ENCODE measurements at places on chromosomes 4 and X. TPM values are rescaled to one million over a fixed set of nuclear protein-coding genes. Genes with fewer than 3 reads are reported as not detected.

DNA sequence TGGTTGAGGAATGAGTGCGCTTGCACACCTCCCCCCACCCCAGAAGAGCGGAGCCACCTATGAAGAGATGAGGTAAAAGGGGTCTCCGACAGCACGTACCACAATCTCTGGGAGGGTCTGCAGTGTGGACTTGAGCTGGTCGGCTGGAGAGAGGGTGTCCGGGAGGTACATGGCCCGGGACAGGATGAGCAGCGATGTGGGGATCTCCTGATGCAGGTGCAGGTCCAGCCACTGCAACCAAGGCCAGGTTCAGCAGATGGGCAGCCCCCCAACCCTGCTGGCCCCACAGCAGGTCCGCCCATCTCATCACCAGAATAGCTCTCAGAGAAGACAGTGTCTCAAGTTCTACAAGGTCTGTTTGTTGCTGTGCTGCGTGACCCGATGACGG lies 30.4 kb downstream of the FGFR3 start:
- DNase-seq, result no peak

The IBSP gene
- total RNA-seq, result not detected

DNA sequence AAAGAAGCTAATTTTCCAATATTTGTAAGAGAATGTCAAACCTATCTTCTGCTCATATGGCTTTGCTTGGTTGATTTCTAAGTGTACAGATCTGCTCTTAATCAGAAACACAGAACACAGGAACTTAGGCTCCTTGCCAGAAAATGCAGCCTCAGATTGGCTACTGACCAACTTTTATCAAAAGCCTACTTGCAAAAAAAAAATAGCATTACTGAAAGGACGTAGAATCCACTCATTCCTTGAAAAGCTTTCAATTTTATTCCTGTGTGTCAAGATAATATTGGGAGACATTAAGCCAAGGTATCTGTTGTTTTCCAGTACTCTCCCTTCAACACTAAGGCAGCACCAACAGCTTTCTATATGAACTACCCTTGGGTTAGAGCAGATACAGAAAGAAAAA lies 127.6 kb upstream of the INTU start:
- DNase-seq, result no peak

GRCh38 chr4:153156263-153156662 lies 48.0 kb upstream of the TRIM2 start:
- peak; percentile 50 for DNase-seq

- peak; percentile 72 for DNase-seq
Measured at GRCh38 chr4:7192252-7193029, at the start of gene SORCS2. TSS of gene SORCS2 (plus strand) at chr4:7192538.

- DNase-seq, result no peak
Measured at GRCh38 chr4:73034896-73035295, 34.6 kb downstream of the COX18 start.

- no peak for DNase-seq
Measured at GRCh38 chr4:102809190-102809589, 18.2 kb downstream of the UBE2D3 start.

The CACNA1F gene
- 2.7 TPM for total RNA-seq

- no peak for DNase-seq
Measured at GRCh38 chrX:126670258-126670657, 117.6 kb upstream of the DCAF12L1 start.

DNA sequence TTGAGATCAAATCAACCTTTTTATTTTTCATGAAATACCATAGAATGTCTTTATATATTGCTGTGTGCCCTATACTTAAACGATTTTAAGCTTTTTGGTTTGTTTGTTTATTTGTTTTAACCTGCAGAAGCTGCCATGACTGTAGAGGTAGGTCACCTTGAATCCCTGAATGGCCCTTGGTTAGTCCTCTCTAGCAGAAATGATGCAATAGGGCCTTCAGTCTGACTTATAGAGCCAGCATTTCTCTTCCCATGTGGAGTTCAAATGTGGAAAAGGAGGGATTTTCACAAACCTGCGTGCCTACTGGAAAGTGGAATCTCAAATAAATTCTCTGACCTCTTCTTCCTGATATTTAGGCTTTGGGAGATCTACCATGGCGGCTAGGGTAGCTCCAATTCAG lies 327.9 kb downstream of the MAPK10 start:
- no peak for DNase-seq

DNA sequence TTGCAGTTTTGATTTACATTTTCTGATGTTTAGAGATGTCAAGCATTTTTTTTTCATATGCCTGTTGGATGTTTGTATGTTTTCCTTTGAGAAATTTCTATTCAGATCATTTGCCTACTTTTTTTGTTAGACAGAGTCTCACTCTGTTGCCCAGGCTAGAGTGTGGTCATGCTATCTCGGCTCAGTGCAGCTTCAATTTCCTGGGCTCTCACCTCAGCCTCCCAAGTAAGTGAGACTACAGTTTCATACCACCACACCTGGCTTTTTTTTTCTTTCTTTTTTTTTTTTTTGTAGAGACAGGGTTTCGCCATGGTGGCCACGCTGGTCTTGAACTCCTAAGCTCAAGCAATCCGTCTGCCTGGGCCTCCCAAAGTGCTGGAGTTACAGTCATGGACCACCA lies 291.7 kb downstream of the SLITRK2 start:
- no peak for DNase-seq

GRCh38 chrX:46582325-46582724 lies 8.8 kb downstream of the CHST7 start:
- no peak for DNase-seq

The EPGN gene
- total RNA-seq, result not detected

- DNase-seq, result no peak
Measured at GRCh38 chrX:1421433-1422134, 29.7 kb upstream of the SLC25A6 start.

DNA sequence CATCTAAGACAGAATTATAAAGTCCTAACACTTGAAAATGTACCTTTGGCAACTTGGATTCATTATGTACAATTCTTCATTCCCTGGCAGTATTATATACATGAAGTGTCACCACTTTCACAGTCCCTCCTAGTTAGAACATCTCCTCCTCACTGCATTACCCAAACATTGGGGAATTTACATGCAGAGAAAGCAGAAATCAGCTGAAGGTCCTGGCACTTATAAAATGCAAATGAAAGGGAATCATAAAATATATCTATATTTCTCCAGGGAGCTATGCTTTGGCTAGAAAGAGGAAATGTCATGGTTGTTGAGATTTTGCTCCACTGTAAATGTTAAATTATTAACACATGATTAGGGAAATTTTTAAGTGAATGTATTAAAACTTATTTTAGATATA lies 835.6 kb upstream of the SLIT2 start:
- DNase-seq, result no peak

- DNase-seq, result no peak
Measured at GRCh38 chr4:77375866-77376607, 219.0 kb downstream of the CCNG2 start.

- DNase-seq, result no peak
Measured at GRCh38 chr4:31655328-31655727, 935.2 kb downstream of the PCDH7 start.

DNA sequence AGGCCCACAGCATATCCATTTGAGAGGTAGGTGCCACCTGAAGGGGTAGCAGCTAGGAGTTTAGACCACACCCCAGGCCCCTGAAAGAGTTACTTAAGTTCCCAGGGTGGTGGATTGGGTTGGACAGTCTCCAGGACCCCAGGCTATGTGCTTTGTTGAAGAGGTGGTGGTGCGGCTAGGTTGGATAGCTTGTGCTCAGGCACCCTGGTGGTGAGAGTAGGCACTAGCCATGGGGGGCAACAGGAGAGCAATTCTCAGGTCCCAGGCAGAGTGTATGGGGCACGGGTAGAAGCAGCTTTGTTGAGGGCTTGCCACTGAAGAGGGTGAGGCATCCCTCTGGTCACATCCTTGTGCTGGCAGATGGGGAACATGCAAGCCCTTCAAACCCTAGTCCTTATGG lies 5.6 kb downstream of the PF4 start:
- DNase-seq, result no peak

The CXCL6 gene
- total RNA-seq, result 3.8 TPM

The GAGE12G gene
- not detected for total RNA-seq

DNA sequence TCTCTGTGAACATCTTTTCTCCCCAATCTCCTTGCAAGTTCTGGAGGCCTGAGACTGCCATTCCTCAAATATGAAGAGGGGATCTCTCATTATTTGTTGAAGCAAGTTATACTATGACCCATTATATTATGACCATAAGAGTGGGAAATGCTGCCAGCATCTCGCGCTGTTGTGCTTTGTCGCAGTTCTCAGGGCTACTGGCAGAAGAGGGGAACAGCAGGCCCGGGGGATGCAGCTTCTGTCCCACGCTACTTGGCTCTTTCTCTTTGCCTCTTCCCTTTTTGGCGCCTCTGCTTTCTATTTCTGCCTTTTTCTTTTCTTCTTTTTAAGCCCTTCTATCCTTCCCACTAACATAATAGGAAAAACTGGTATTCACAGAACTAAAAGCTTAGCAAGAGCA lies 64.2 kb downstream of the GEMIN8 start:
- DNase-seq, result peak; percentile 10

- DNase-seq, result no peak
Measured at GRCh38 chr4:166140951-166141350, 267.9 kb downstream of the TLL1 start.

The HSD17B10 gene
- total RNA-seq, result 106 TPM

The CXCR3 gene
- total RNA-seq, result not detected

GRCh38 chrX:129614481-129615255 lies 40.1 kb downstream of the APLN start:
- DNase-seq, result no peak

DNA sequence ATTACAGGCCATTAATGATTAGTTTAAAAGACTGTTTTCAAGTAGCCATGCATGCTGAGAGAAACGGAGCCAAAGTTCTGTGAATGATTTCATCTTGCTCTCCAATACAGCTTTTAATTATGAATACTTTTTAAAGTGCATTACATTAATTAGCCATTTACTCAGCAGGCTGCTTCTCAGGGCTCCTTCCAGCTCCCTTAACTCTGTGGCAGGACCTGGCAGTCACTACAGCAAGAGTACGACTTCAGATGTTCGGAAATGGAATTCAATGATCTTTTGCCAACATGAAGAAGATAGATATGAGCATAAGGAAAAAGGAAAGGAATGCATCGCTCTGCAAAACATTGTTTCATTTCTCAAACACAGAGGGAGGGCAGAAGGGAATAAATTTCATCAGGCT lies 987.2 kb downstream of the PDHA2 start:
- no peak for DNase-seq

The SLC38A5 gene
- total RNA-seq, result 34.6 TPM

GRCh38 chr4:51831133-51831532 lies 11.8 kb upstream of the DCUN1D4 start:
- DNase-seq, result peak; percentile 67

The ADAMTS3 gene
- 3.2 TPM for total RNA-seq

The SRP72 gene
- 116 TPM for total RNA-seq

DNA sequence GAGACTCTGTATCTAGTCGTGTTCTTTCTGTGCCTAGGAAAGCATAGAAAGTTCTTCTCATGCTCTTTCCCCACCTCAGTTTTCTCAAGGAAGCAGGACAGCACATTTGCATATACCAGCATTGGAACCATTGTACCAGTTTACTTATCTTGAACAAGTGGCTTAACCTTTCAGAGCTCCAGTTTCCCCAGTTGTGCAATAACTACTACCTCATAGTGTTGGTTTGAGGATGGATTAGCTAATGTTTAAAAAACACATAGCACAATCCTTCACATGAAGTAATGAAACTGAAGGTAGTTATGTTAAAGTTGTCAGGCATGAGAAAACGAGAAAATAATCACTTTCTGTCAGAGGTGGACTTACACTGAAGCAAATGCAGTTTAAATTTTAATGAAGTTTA lies 92.2 kb upstream of the H2AZ1 start:
- no peak for DNase-seq

DNA sequence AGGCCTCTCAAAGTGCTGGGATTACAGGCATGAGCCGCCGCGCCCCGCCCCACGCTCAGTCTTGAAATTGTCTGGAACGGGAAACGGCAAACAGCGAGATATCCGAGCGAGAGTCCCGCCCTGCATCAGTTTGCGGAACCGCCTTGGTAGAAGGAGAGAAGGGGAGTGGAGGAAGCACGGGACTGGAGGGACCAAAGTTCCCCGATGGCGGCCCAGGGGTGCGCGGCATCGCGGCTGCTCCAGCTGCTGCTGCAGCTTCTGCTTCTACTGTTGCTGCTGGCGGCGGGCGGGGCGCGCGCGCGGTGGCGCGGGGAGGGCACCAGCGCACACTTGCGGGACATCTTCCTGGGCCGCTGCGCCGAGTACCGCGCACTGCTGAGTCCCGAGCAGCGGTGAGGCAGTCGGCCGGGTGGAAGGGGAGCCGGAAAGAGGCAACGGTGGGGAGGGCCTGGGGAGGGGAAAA lies at the start of gene BST1:
TSS of gene BST1 (plus strand) at position 125 of the 463 bp plus-strand sequence. CDS start at position 205, 80 bp downstream.
- peak; percentile 69 for DNase-seq

DNA sequence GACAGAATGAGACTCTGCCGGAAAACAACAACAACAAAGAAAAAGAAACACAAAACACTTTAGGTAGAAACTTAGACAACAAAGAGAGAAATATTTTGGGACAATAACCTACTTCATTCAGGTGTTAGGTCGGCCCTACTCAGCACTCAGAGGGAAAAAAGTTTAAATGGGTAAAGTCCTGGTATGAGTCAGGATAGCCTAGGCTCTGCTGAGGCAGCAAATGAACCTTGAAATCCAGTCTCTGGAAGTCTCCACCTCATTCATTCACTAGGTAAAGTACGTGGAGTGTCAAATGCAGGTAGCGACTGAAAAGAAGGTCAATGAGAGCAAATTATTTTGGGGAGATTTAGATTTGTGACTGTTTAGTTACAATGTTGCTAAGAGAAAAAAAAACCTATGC lies 127.4 kb downstream of the FHDC1 start:
- DNase-seq, result no peak

The TSR2 gene
- total RNA-seq, result 43.4 TPM

The SYP gene
- 7.0 TPM for total RNA-seq

GRCh38 chr4:8427262-8427661 lies 13.3 kb downstream of the ACOX3 start:
- no peak for DNase-seq

- DNase-seq, result no peak
Measured at GRCh38 chr4:79886557-79886956, 186.5 kb downstream of the ANTXR2 start.

- DNase-seq, result peak; percentile 13
Measured at GRCh38 chrX:153245288-153245731, 66.2 kb downstream of the MAGEA1 start.

DNA sequence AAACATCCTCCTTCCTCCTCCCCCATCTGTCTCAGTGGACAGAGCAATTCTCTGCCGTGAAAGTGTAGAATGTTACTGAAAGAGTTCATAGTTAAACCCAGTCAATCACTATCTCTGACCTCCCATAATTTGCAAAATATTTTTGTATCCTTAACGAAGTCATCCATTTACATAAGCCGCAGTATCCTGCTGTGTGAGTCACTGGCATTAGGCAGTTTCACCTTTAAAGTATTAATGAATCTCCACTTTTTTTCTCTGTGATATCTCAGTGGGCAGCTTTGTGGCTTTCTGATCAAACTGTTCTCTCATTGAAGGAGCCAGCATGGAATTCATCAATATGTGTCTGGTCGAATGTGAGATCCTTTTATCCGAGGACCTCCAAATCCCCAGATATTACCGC lies 678.6 kb upstream of the TENM3 start:
- DNase-seq, result no peak

The AWAT2 gene
- total RNA-seq, result not detected

- no peak for DNase-seq
Measured at GRCh38 chr4:79027656-79028055, 88.4 kb upstream of the PAQR3 start.

GRCh38 chrX:136205882-136206380 lies 45.3 kb downstream of the MAP7D3 start:
- peak; percentile 13 for DNase-seq
